ENCODE measurements at places on chromosomes 13 and 19.

- no peak for DNase-seq
Measured at GRCh38 chr19:1155352-1156304, 18.4 kb downstream of the SBNO2 start.

GRCh38 chr19:43315851-43316250 is 37.6 kb upstream of the CD177 start:
- no peak for DNase-seq

DNA sequence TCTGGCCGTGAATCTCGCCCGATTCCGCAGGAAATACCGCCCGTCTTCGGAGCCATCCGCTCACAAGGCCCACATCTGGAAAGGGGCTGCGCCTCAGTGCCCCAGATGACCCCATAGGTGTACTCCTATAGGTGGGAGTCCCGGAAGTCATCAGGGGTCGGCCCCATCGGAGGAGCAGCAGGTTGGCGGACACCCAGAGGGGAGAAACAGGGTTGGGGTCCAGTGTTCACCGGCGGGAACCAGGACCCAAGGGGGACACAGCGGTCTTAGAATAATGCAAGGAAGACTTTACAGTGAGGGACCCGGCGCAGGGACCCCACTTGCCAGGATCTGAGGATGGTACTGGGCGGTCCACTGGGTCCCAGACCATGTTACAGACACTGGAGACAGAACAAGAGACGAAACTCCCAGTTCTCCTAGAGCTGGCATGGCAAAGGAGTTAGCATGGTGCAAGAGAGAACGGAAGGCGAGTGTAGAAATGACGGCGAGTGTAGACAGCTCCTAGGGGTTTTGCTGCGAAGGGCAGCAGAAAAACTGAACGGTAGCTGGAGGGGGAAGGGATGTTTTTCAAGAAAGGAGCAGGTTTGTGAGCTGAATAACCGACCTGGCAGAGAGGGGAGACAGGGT is 4.2 kb upstream of the RGL3 start:
- DNase-seq, result no peak

DNA sequence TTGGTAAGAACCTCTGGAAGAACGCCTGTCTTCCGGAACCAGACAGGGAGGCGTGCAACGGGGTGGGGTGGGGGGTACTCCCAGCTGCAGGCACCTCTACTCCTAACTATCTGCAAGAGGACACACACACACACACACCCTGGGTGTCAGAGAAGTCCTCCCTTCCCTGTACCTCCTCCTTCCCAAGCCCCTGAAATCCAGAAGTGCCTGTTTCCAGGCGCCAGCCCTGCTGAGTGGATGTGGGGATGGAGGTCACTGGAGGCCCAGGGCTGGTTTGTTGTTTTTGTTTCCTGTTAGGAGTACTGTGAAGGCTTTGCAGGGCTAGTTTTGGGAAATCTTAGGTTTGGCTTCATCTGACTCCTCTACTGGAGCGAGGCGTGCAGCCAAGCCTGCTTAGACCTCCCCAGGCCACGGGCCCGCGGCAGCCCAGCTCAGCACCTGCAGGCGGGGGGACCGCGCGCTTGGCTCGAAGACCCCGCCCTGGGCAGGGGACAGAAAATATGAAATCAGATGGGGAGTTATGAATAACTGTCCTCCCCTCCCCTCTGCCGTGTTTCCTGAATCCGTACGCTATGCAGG is 36.4 kb downstream of the SOX1 start:
- DNase-seq, result no peak

GRCh38 chr19:51135004-51135403 is 7.1 kb upstream of the SIGLEC7 start:
- no peak for DNase-seq

GRCh38 chr13:34207334-34207733 is 389.4 kb downstream of the RFC3 start:
- no peak for DNase-seq

GRCh38 chr13:101618440-101619187 is 166.1 kb downstream of the ITGBL1 start:
- no peak for DNase-seq

- DNase-seq, result no peak
Measured at GRCh38 chr19:19081642-19082151, 17.9 kb downstream of the SLC25A42 start.

GRCh38 chr19:19429361-19429760 is 23.9 kb downstream of the GATAD2A start:
- no peak for DNase-seq
